ENCODE measurements at places on chromosomes 1 and 21. TPM values are rescaled to one million over a fixed set of nuclear protein-coding genes. Genes with fewer than 3 reads are reported as not detected.

GRCh38 chr1:109243860-109244552 lies 5.3 kb upstream of the CELSR2 start:
- no peak for DNase-seq

Gene PTPRC
- 0.52 TPM for total RNA-seq

DNA sequence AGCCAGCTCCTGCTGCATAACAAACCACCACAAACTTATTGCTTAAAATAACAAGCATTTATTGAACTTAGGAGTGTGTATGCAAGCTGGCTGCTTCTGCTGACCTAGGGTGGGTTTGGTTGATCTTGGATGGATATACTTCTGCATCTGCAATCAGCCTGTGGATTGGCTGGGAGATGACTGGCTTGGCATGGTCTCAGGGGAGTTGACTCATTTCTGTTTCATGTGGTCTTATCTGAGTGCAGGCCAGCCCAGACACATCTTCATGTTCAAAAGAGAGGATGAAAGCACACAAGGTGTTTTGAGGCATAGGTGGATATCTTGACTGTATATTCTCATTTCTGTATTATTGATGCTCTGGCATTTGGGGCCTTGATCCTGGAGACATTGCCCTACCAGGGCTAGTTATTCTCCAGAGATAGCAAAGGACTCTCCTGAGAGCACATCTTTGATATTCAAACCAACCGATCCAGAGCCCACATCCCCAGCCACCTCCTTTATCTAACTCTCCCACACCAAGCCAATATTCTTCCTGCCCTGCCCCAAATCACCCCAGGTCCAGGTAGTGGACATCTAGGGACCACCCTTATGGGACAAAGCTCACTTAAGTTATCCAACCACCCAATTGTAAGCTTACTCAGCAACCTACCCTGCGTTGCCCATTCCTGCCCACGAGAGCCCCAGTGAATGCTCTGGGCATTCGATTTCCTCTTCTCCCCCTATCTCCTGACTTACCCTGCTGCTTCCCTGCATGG lies 350.8 kb downstream of the PTPRU start:
- no peak for DNase-seq

GRCh38 chr1:157819896-157820295 lies at the start of gene FCRL1:
TSS of gene FCRL1 (minus strand) at chr1:157820120. CDS start at chr1:157820037, 83 bp downstream.
- no peak for DNase-seq

DNA sequence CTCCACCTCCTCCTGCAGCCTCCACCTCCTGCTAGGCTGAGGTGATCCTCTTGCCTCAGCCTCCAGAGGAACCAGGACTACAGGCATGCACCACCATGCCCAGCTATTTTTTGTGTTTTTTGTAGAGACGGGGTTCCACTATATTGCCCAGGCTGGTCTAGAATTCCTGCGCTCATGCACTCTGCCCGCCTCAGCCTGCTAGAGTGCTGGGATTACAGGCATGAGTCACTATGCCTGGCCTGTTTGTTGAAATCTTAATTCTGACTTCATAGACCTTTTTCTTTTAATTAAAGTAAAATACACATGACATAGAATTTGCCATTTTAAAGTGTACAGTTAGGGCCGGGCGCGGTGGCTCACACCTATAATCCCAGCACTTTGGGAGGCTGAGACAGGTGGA lies 42.7 kb downstream of the FAAP20 start:
- DNase-seq: no peak

- DNase-seq: no peak
These were observed 15.7 kb downstream of the HSD11B1 start for GRCh38 chr1:209720326-209720725.

- no peak for DNase-seq
These were observed 4.2 kb downstream of the PLA2G5 start for GRCh38 chr1:20074055-20074724.

GRCh38 chr1:246384616-246385015 lies 122.5 kb downstream of the SMYD3 start:
- no peak for DNase-seq

Gene APOBEC4
- total RNA-seq: not detected

All from HFFc6 (cell line).